ENCODE measurements at places on chromosomes 3 and 15.

DNA sequence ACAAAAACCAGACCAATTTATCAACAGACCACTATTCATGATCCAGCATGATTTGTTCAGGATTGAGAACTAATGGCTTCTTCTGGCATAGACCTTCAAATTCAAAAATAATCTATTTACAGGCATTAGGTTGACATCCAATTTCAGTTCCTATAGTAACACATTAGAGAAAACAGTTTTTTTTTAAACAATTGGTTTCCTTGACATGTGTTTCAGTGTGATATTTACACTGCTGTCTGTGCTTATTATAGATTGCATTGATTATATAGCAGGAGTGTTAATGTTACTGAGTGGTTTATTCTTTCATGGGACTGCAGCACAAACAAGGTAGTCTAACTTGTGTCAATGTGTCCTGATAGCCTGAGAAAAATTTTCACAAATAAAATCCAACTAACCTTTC, 579.3 kb downstream of the PLOD2 start:
- DNase-seq, result no peak

DNA sequence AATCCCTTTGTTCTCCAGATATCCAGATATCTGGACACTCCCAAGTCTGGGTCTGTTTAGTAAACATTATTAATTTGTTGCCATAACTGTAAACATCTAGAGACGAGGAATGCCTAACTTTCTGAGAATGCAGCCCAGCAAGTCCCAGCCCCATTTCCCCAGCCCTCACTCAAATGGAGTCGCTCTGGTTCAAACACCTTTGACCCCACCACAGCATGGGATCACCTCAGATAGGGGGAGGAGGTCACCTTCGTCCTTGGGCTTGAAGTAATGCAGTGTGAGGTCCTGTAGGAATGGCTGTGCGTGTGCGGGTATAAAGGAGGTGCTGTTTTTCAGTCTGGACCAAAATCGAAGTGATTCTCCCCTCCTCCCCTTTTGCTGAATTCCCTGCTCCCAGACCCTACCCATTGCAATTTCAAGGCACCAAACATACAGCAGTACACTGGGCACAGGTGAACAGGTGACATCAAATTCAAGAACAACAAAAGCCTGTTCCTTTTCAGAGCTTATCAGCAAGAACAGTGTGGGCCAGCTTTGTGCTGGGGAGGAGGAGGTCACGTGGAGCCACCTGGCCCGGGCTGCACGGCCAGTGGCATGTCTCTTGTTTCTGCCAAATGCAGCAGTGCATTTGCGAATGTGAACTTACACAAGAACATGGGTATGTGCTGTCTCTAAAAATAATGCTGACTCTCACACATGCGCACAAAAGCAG, 57.5 kb upstream of the TRPM1 start:
- no peak for DNase-seq

- DNase-seq, result no peak
Measured at GRCh38 chr3:48694610-48695392, 9.1 kb upstream of the NCKIPSD start.

- DNase-seq, result no peak
Measured at GRCh38 chr15:50718700-50719125, 32.1 kb upstream of the TRPM7 start.

DNA sequence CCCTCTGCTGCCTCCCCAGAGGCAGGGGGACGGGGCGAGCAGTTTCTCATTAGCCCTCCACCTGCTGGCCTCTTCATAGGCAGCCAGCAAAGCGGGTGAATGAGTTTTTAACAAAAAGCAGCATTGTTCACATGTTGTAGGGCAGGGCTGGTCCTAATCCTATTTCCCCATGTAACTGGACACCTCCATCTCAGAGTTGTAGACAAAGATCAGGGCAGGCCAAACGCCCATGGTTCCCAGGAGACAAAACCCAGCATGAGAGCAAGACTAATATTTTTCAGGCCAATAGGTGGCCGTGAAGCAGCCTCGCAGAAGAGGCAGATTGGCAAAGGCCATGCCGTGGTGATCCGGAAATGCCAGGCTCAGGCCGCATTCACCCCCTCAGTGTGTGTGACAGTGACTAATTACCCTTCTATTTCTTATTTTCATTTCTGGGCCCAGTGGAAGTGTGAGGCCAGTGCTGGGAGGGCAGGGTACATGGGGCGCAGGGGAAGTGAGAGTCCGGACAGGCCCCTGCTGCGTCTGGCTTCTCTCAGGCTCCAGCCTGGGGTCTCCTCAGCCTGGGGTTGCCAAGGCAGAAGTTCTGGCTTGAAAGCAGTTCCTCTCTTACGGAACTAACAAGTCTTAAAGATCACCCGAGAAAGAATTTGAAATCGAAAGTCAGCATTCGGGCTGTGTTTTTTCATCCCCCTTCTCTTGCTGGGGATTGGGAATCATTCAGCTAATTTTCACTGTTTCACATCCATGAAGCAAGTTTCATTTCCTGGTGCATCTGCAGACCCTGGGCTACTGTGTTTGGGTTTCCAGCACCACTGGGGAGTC, 64.8 kb downstream of the BOC start:
- DNase-seq, result no peak

GRCh38 chr3:133472889-133473288, 73.0 kb downstream of the BFSP2 start:
- no peak for DNase-seq

GRCh38 chr3:76941376-76941775, 98.5 kb upstream of the ROBO2 start:
- DNase-seq, result no peak

- no peak for DNase-seq
Measured at GRCh38 chr15:66039117-66039871, 170.0 kb downstream of the RAB11A start.

DNA sequence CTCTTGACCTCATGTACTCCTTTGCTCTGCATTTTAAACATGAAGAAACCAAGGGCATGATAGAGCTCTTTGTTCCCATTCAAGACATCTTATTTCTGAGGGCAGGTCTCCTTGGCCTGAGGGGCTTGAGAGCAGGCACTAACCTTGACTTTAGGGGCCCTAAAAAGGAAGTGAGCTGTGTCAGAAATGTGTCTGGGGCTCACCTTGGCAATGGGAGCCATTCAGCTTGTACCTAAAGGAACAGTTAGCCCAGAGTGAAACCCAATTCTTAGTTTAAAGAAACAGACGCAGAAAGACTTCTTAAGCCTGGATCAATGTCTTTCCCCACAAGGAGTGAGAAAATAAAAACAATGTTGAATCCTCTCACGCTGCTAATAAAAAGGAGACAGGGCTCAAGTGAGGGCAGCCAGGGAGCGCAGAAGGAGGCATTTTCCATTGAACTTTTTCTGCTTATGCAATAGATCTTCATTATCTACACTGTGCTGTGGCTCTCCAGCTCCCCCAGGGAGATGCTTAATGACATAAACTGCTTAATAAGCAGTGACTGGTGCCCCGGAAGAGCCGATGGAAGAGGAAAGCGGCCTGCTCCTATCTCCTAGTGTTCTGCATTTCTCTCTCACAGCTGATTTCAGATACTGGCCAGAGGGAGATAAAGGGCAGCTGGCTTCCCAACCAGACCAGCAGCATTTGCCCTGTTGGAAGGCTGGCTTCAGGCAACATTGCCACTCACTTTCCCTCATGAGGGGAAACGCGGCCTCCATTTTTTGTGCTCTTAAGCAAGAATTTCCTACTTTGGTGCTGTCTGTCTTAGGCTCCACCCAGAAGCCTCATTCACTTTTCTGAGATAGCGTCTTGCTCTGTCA, 152.0 kb downstream of the OPA1 start:
- no peak for DNase-seq

DNA sequence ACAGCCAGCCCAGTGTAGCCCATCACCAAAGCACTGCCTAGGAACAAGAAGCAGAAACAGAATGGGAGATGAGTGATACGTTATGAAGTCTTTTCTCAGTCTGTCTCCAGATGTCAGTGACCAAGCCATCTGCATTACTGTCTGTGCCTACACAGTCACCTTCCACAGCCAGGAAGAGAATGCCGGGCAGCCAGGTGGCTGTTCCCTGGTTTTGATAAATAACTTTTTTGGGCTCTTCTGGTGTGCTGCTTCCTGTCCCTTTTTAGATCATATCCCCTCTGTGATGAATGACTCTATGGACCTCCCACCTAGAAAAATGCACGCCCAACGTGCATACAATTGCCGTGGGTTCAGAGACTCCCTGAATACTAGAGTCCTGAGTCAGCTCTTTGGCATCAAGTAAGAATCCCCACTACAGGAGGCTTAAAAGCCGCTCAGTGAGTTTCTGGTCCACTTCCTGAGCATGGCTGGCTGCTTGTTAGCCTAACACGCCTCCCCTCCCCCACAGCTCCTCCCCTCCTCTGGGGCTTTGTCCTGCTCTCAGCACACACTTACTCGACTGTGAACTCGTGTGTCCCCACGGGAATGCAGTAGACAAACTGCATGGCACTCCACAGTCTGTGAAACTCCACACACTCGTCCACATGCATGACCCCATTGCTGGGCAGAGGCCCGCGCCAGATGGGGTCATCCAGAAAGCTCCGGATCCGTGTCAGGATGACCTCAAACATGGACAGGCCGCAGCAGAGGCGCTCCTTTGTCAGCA, 34.7 kb downstream of the NIPA2 start:
- DNase-seq, result no peak

GRCh38 chr15:70556151-70556741, 207.1 kb downstream of the UACA start:
- no peak for DNase-seq

GRCh38 chr3:124829819-124830554, 57.2 kb downstream of the ITGB5 start:
- no peak for DNase-seq

GRCh38 chr3:31536497-31536896, 3.8 kb downstream of the STT3B start:
- DNase-seq, result no peak

DNA sequence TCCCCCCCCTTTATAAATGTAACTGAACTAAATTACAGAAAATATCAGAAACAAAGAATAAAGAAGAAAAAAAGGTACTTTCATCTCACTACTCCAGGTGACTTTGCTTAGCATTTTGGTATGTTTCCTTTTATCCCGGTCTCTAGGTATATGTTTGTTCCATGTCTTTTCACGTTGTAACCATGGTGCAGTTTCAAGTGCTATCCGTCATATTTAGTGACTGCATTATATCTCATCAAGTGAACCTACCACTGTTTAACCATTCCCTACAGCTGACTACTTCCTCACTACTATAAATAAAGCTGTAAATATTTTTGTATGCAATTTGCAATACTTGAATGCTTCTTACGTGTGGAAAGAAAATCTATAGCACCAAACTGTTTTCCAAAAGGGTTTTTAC, 2.2 kb downstream of the BTBD1 start:
- no peak for DNase-seq

GRCh38 chr15:27486683-27487647, 516.0 kb downstream of the GABRG3 start:
- no peak for DNase-seq

GRCh38 chr3:170689893-170690660, 104.2 kb upstream of the SLC7A14 start:
- no peak for DNase-seq

- no peak for DNase-seq
Measured at GRCh38 chr3:134277066-134277660, 26.5 kb upstream of the RYK start.

DNA sequence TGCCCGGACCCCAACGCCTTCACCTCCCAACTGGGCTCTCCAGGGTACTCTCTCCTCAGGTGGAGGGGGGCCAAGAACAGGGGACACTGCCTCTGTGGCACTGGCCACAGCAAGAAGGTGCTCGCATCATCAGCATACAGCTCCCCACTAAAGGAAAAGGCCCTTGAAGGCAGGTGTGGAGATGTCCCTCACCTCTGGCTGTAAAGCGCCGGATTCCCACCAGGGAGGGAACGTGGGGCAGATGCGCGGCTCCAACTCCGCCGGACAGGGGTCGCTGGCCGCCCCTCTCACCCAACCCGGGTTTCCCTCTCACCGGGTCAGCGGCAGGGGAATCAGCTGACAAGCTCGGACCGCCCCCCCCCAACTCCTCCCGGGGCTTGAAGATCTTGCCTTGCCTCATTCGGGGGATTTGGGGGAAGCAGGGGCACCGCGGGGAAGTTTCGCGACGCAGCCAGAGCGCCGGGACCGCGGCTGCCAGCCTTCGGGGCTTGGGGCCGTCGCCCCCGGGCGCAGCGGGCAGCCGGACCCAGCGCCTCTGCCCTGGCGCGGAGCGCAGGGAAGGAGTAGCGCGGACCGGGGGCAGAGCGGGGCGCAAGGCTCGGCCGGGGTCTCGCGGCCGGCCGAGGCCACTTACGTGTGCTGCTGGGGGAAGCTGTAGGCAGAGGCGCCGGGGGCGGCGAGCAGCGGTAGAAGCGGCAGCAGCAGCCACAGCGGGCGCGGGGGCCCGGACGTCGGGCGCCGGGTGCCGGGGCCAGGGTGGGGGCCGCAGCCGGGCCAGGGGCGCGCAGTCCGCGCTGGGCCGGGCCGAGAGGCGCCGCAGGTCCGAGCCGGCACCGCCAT, 630 bp downstream of the CACNA2D2 start:
- DNase-seq, result no peak
